ENCODE measurements at places on chromosomes 6 and 20.
A peak's percentile ranks its signal among the peaks of the same experiment; 100 is the strongest.

- no peak for DNase-seq
Measured at GRCh38 chr6:151021896-151022295, 156.4 kb downstream of the MTHFD1L start.

DNA sequence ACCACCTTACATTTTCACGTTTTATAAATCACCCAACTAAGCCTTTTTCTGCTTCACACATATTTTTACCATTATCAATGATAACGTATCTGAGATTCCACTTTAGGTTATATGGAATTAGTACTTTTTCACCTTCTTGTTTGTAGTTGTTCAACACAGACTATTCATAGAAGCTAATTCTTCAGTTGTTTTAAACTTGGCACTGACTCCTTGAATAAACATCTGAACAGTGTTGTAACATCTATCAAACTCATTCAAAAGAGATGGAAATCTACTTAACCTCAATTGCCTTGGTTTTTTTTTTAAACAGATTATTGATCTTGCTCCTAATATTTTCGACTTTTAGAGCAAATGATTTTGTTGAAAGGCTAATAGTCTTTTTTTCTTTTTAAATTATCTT lies 34.2 kb downstream of the PTPRA start:
- no peak for DNase-seq

GRCh38 chr6:160933256-160933655 lies 58.3 kb upstream of the MAP3K4 start:
- DNase-seq: no peak

DNA sequence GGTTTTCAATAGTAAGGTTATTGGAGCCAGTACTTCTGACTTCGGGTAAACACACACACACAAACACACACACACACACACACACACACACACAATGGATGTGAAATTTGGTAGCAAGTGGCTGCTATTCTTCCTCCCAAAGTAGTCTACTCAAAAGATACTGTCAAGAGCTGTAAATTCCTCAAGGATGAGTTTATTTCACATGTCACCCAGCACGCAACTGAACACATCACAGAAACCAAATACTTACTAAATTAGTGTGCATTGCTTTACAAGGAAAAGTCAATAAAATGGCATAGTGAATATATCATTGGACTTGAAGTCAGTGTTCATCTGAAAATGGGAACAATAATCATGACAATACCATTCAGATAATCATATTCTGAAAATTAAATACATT lies 32.9 kb downstream of the MMUT start:
- no peak for DNase-seq

DNA sequence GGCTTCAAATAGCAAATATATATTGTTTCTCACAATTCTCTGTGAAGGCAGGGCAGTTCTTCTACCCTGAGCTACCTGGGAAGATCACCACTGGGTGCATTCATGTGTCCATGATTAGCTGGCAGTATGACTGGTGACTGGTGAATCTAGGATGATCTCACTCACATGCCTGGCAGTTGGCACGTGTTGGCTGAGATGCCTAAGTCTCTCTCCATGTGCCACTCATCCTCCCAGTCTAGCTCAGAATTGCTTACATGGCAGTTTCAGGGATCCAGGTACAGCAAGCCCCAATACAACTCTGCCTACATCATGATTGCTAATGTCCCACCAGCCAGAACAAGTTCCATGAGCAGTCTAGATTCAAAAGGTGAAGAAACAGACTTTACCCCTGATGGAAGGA lies 346.8 kb upstream of the CNR1 start:
- DNase-seq: no peak

- no peak for DNase-seq
Measured at GRCh38 chr6:94401311-94401710, 982.0 kb upstream of the EPHA7 start.

GRCh38 chr20:10356628-10357027 lies 77.4 kb downstream of the MKKS start:
- DNase-seq: no peak

- DNase-seq: no peak
Measured at GRCh38 chr6:117303323-117303722, 38.0 kb downstream of the VGLL2 start.

- DNase-seq: no peak
Measured at GRCh38 chr6:138250513-138251247, 32.4 kb upstream of the PBOV1 start.

DNA sequence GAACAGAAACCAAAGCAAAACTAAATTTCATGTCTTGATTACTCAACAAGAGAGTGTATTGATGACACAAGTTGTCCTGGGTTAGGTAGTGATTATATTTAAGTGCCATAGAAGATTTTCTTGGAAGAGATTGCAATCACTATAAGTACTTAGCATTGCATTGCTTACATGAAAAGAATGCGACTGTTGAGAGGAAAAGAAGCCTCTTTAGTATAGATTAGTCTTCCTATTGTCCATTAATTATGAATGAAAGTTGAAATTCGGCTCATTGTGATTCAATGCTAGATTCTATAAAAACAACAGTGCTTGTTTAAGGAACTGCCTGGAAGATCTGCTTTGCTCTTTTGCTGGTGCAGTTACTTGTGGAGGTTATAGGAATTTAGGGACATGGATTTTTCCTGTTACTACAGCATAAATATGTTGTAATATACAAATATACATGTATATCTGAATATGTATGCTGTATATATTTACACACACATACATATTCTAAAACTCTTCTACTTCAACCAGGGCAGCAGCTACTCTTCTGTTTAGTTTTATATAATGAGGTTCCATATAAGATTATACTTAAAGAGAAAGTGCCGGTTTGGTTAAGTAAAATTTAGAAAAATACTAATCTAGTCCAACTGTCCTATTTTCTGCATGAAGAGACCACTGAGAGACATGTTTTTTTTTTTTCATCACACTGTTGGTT lies 796.3 kb downstream of the KIF16B start:
- no peak for DNase-seq

GRCh38 chr20:59424976-59425375 lies 124.6 kb downstream of the EDN3 start:
- no peak for DNase-seq

- no peak for DNase-seq
Measured at GRCh38 chr20:36440370-36441026, 100.8 kb upstream of the MYL9 start.

DNA sequence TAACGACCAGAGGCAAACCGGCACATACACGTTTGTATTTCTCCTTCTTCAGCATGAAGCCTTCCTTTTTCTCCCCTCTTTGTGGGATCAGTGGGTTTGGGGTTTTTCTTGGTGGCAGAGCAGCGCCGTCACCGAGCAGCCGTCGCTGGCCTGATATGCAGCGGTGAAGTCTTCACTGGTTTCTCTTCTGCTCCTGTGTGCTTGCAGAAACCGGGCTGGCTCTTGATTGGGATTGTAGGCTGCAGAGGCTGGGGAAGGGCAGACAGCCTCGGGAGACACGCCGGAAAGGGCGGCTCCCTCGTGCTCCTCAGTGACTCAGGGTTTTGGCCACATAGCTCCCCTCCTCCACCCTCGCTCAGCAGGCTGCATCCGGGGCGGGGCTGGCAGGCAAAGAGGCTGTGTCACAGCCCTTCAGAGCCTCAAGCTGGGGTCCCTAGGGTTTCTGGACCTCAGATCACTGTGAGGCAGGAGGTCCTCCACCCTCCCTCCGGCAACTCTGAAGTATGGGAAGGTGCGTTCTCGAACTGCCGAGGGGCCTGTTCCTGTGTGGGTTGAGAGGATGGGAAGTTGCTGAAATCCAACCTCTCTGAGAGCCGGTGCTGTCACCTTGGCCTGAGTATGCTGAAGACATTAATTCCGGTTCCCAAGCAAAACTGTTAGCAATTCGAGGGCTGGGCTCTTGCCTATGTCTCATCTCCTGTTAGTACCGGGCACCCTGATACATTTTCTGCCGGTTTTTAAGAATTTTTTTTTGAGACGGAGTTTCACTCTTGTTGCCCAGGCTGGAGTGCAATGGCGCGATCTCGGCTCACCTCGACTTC lies 24.2 kb downstream of the NQO2 start:
- peak; percentile 98 for DNase-seq

- DNase-seq: no peak
Measured at GRCh38 chr6:124738482-124738881, 223.8 kb upstream of the RNF217 start.

DNA sequence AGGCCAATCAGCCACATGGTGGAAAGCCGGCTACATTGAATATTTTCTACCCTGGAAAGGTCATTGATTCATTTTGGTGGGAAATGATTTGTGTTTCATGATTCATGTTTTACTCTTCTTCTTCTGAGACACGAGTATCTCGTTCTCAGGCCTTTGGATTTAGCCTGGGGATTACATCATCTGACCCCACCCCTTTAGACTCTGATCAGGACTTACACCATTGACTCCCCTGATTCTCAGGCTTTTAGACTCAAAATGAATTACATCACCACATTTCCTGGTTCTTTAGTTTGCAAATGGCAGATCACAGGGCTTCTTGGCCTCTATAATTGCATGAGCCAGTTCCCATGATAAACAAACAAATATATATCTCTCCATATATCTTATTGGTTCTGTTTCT lies 228.8 kb downstream of the ADGRG6 start:
- DNase-seq: no peak

DNA sequence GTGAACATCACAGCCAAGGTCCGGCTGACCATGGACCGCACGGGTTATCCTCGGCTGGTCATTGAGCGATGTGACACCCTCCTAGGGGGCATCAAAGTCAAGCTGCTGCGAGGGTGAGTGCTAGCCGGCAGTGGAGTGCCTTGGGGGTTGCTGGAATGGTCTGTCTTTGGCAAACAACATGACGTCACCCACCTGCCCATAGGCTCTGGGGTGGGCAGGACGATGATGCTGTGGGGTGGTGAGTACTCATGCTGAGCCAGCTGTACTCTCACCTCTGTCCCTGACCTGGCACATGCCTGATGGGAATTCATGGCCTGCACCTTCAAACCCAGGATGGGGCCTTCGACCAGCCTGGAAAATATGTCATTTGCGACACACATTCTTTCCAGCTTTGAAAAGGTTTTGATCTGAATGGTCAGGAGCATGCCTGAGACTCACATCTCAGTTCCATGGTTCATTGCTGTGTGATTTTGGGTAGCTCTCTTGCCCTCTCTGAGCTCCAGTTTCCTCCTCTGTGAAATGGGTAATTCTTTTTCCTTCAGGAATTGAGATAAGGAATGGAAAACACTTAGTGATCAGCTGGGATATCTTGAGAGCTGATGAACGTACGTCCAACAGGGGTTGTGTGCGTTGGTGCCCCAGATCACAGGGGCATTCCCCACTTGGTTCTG lies 6.7 kb downstream of the BPIFB4 start:
- peak; percentile 58 for DNase-seq

GRCh38 chr6:38168699-38169098 lies 349.2 kb downstream of the ZFAND3 start:
- DNase-seq: no peak

GRCh38 chr6:153150752-153151440 lies 19.8 kb upstream of the RGS17 start:
- DNase-seq: no peak

DNA sequence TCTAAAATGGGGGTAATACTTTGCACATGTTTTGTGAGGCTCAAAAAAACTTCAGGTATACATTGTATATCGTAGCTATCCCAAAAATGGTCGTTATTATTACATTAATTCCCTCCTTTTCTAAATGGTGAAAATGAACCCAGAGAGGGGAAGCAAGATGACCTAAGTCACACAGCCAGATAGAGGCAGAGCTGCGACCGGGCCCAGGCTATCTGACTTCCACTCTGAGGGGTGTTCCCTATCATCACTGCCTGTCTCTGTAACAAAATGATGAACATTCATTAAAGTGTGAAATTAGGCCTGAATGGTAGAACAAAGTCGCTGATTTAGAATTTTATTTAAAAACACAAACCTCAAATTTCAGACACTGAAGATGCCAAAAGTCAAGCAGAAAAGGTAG lies 29.1 kb upstream of the RIMS4 start:
- DNase-seq: no peak

GRCh38 chr6:39102071-39102820 lies 12.7 kb downstream of the SAYSD1 start:
- DNase-seq: no peak

DNA sequence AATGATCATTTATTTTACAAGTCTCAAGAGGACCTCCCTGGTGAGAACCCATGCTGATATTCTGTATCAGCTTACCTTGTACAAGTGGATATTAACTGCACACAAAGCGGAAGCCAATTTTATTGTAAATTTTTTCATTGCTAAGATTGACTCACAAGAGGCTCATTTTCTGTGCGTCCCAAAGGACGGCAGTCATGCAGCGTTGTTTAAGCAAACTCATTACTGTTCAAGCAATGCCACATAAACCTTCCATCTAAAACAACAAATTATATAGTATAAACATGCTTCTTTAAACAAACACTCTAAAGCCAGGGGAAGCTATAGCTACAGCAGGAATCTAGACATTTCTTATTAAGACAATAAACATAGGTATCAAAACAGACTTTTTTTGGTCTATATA lies 575.3 kb downstream of the FRK start:
- DNase-seq: no peak

GRCh38 chr6:4776131-4776492 lies at the start of gene CDYL:
Gene CDYL, plus strand, starts transcription at chr6:4776404. Its CDS starts 380 bp downstream, at chr6:4776784.
- peak; percentile 97 for DNase-seq
